ENCODE measurements at places on chromosomes 16 and 17. TPM values are rescaled to one million over a fixed set of nuclear protein-coding genes. Genes with fewer than 3 reads are reported as not detected.
A peak's percentile ranks its signal among the peaks of the same experiment; 100 is the strongest.

- DNase-seq = no peak
Measured at GRCh38 chr16:64773184-64773583, 348.7 kb downstream of the CDH11 start.

DNA sequence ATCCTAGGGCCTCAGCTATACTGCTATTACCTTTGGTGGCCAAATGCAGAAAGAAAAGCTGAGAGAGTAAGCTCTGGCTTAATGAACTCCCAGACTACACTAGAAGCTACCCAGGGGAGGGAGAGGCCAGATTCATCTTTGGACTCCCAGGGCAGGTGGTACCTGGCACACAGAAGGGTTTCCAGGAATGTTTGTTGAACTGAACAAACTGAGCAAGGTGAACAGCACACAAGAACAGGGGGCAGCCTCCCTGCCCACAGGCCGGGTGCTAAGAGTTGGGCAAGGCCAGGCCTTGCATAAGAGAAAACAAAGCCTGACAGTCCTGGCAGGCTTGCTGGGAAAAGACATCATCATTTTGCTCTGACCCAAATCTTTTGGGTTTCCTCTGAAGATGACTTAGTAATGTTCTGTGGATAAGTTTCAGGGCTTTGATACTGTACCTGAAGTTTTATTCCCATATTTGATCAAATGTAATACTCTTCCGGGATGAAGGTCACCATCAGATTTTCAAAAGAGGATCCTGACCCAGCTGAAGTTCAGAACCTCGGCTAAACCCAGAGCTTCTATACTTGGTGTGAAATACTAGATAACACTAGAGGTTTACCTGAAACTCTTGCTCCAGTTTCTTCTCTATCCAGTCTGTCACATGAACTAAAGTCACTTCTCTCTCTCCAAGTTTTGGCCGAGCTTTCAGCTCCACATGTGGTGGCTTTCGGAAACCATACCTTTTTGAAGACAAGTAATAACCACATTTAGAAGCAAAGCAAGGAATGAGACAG lies 20.5 kb upstream of the ERN1 start:
- no peak for DNase-seq

GRCh38 chr16:75107505-75107904 lies 9.1 kb downstream of the LDHD start:
- DNase-seq = no peak

GRCh38 chr17:50192618-50193291 lies 8.7 kb downstream of the COL1A1 start:
- no peak for DNase-seq

- DNase-seq = no peak
Measured at GRCh38 chr17:72882426-72882825, 210.1 kb downstream of the SLC39A11 start.

DNA sequence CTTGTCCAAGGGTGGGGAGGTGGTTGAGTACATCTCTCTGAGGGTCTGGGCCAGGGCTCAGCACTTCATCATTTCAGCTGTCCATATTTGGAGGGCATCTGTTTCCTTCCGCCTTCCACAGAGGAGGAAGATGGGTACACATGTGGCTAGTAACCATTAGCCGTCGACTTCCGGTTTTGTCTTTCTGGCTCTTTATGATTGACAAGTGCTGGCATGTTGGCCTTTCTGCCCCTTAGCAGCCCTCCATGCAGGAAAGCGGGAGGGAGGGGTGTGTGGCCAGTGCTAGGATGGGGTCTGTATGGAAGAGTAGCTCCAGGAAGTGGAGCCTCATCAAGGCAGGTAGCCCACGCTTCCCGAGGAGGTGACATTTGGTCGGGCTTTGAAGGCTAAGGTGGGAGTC lies 69.6 kb downstream of the RAI1 start:
- no peak for DNase-seq

GRCh38 chr17:28725166-28725659 lies 820 bp downstream of the TLCD1 start:
- DNase-seq = peak; percentile 46

DNA sequence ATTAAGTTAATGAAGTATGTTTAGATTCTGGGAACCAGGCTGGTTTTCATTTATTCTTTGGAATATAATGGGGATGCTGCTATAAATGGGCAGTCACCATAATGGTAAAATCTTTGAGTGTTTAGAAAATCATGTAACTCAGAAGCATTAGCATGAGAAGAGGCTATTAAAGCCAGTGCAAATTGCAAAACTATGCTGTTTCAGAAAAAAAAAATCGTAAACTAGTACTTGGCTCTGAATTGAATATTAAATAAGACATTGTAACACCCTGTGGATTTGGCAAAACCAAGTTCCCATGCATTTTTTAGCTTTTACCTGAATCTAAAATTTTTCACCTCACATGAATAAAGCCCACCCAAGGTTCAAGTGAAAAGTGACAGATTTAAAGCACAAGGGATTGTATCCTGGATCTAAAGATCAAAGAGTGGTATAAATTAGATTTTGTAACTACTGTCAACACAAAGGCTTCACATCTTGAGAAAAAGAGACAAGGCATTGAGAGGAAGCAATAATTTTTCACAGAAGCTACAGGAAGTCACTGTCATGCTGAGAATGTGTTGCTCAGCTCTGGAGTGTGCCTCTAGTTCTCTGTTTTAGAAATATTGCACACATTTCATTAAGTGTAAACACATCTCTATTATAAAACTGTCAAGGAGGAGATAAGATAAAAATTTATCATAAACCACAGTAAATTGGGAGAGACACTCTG lies 142.2 kb downstream of the ABCA8 start:
- DNase-seq = peak; percentile 68

DNA sequence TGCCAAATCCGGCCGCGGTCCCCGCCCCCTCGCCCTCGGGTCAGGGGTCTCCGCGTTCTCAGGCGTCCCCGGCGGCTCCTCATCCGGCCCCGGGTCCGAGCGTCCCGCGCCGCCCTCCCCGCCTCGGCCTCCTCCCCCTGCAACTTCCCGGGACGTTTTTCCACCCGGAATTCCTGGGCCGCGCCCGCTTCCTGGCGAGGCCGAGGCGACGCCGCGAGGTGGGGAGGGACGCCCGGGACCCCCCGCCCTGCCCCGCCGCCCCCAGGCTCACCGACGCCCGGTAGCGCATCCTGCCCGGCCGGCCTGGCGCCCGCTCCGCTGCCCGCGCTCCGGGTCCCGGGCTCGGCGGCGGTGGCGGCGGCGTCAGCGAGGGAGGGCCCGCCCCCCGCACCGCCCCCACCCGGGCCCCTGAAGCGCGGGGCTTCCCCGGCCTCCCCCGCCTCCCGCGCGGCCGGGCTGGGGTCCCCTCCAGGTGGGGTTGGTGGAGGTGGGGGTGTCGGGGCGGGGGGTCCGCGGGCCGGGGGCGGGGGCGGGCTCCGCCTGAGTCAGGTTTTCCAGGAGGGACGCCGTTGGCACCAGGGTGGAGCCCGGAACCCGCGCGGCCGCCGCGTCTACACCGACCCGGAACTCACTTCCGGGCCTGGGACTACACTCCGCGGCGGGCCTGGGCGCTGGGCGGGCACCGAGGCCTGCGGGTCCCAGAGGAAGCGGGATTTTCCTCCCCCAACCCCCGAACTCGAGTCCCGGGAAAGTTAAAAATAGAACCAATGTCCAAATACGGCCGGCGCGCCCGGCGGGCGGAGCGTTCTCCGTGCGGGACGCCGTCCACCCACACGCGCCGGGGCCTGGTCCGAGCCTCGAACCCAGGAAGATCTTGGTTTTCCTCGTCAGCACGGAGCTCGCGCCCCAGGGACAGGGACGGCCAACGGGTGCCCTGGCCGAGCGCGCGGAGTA lies 6.8 kb downstream of the MYO1C start:
- peak; percentile 58 for DNase-seq

DNA sequence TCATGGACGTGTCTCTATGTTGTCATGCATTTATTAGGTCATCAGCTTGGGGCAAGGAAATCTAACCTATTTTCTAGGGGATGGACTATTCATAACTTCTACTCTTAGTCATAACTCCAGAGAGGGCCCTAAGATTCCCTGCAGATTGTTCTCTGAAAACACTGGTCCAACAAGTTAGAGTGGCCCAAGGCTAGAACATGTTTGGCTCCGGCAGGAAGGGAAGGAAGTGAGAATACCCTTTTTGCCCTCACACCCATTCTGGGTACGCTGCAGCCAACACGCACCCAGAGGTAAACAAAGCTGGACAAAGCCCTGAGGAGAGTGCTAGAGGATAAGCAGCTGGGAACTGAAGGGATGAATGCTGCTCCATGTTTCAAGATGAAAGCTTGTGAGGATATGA lies 9.9 kb downstream of the C16orf86 start:
- no peak for DNase-seq

DNA sequence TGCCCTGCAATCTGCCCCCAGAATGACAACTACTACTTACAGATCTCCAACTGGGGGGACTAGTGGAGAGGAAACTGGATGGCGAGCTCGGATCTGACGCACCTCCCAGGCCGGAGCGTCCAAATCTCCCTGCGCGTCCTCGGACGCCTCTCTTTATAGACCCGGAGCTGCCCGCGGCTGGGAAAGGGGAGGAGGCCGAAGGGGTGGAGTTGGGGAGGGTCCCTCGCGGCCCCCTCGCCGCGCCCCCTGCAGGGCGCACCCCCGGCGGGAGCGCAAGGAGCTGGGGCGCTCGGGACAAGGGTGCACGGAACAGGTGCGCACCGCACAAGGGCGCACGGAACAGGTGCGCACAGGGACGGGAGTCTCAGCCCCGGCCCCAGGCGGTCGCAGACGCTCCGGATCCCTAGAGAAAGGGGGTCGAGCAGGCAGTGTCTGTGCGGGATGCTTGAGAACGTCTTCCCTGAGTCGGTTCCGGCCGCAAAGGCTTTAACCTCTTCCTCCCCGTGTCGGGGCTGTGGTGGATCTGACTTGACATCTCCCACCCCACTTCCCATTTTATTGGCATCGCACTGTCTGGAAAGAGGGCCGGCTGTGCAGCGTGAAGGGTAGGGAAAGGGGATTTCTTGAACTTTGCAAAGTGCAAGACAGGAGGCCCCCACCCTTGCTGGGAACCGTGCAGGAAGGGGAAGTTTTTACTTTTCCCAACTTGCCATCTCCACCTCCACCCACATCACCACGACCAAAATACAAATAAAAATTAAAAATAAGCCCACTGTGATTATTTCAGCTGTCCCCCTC lies at the start of gene MYH11:
Gene MYH11 (minus strand): TSS at position 128 of the 798 bp plus-strand sequence. CDS start 18,776 bp downstream, outside the sequence.
- no peak for DNase-seq

DNA sequence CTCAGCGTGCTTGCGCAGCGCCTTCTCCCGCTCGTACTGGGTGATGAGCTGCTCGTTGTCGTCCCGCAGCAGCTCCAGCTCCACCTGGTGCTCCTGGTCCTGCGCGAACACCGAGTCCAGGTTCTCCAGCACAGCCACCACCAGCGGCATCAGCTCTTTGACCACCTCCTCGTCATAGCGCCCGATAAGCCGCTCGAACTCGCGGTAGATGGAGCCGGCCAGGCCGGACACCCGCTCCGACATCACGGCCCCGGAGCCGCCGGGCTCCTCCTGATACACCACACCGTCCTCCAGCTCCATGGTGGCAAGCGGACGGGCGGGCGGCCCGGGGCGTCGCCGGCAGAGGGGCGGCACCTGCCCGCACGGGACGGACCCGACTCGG lies 320 bp downstream of the SPAG9 start:
- DNase-seq = no peak

GRCh38 chr17:74618451-74618850 lies 5.1 kb downstream of the CD300E start:
- no peak for DNase-seq

- DNase-seq = no peak
Measured at GRCh38 chr16:20726661-20727060, 15.0 kb downstream of the THUMPD1 start.

- no peak for DNase-seq
Measured at GRCh38 chr17:72642720-72643119, 449.8 kb downstream of the SLC39A11 start.

- DNase-seq = no peak
Measured at GRCh38 chr17:39701784-39702422, 2.0 kb downstream of the ERBB2 start.

DNA sequence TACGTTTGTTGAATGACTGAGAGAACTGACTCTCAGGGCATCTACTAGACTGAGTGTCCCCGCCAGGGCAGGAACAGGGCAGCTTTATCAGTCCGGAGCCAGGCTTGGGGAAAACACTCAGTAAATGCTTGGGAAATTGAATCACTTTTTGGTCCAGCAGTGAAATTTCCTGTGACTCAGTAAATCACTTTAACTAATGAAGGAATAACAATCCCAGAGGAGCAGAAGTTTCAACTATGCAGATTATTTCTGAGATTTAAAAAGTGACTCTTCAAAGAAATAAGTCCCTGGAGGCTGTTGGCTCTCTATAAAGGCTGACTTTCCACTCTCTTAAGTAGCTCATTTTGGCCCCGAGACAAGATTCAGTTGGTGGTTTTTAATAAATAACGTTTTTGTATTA lies 101.8 kb downstream of the FOXL1 start:
- DNase-seq = peak; percentile 92

Gene SPEM1
- not detected for total RNA-seq

Gene ANKRD40CL
- total RNA-seq = not detected

Gene ATP2C2
- total RNA-seq = not detected

Gene CCDC40
- 1.1 TPM for total RNA-seq

Gene CCDC200
- not detected for total RNA-seq

Gene MYH8
- total RNA-seq = not detected

Measured in A172 (cell line).